ENCODE measurements at places on chromosomes 5 and 9.

DNA sequence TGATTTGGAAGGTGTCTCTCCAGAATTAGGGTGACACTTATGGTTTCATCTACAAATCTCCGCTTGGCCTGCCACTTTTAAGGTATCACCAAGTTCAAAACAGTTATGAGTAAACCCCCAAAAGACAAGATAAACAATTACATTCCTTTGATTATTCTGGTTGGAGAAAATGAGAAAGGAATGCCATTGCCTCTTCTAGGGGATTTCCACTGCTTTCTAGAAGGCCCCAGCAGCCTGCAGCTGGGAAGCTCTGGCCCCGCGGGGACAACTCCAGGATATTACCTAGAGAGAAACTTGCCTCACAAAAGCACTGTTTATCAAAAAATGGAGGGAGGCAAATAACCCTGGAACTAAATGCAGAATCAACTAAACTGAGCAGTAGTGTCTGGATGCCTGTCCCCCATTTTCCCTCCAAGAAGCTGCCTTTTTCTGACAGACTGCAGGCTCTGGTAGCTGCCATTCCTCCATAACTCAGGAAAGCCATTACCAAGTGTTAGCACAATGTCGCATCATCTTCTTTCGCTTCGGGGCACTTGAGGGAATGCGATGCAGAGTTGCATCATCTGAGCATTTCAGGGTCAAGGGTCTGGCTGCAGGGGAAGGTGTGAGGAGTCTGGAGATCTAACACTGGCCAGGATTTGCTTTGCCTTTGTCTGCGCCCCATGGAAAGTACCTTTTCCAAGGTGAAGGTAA lies 71.5 kb upstream of the PLPP6 start:
- no peak for DNase-seq

DNA sequence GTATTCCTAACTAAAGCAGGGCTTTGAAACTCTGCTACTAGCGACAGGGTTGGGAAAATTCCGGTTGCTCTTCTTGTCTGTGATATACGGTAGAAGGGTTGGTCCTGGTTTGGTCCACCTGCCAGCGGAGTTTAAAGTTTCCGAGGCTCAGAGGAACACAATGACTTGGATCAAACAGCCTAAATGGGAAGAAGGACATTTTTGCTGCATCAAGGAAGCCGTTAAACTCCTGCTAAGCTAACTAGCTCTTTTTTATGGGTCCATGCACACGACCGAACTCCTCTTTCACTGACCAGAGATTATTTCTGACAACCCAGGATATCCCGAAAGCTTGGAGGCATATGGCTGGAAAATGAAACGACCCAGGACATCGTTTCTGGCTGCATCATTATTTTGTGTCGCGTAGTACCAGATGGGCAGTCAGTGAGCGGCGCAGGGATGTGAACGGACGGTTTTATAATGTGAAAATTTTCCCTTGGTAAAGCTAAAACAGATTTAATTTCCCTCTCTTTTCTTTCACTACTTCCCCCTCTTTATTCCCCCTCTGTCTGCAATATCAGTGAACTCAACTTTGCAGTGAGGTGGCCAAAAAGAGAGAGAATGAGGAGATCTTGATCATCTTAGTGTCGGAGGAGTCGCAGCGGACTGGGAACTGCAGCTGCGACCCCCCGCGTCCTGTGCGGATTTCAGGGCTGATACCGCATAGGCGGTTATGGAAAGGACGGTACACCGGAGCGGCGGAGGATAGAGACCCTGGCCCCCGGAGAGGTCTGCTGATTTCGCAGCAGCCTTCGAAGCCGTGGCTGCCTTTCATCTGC lies at the start of gene LURAP1L:
Gene LURAP1L, plus strand, starts transcription at position 160 of the 818 bp plus-strand sequence. CDS start 696 bp downstream, outside the sequence.
- peak; percentile 55 for DNase-seq

- DNase-seq: no peak
These were observed 1.6 kb upstream of the MARCHF6 start for GRCh38 chr5:10351919-10352318.

GRCh38 chr5:156006026-156006647 lies 320.8 kb upstream of the SGCD start:
- no peak for DNase-seq

GRCh38 chr5:17694914-17695313 lies 60.7 kb downstream of the TAF11L14 start:
- no peak for DNase-seq

DNA sequence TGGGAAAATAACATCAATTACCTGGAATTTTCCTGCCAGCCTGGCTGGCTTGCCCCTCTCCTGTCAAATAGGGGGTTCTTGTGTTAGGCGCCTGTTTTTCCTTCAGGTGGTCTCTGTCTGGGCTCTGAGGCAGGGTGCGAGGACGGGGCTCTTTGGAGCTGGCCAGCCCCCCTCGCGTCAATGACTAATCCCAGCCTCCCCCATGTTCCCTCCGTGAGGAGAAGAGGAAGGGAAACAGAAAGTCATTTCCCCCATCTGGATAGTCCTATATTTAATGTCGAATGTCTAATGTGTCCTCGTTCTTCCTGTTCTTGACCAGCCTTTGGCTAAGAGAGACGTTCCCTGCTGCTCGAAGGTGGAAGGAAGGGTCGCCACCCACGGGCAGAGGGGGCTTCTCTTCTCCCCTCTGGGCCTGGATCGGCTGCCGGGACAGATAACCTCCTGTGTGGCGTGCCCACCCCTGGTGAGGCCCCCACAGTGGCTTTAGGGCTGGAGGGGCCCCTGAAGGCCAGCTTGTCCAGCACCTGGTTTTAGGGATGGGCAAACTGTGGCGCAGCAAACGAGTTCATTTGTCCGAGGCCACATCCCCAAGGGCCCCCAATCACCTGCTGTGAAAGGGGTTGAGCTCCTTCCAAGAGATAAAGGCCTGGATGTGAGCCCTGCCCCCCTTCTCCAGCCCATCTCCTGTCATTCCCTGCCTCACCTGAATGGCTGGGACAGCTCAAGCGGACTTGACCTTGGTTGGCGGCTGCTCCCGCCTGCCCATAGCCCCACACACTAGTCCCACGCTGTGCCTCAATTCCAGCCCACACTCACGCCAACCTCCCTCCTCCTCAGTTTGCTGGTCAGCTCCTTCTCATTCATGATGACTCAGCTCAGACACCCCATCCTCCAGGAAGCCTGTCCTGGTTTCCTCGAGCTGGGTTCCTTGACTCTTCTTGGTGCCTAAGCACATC lies 35.9 kb upstream of the UNC5A start:
- no peak for DNase-seq

GRCh38 chr9:38371495-38371894 lies 21.0 kb upstream of the ALDH1B1 start:
- no peak for DNase-seq

DNA sequence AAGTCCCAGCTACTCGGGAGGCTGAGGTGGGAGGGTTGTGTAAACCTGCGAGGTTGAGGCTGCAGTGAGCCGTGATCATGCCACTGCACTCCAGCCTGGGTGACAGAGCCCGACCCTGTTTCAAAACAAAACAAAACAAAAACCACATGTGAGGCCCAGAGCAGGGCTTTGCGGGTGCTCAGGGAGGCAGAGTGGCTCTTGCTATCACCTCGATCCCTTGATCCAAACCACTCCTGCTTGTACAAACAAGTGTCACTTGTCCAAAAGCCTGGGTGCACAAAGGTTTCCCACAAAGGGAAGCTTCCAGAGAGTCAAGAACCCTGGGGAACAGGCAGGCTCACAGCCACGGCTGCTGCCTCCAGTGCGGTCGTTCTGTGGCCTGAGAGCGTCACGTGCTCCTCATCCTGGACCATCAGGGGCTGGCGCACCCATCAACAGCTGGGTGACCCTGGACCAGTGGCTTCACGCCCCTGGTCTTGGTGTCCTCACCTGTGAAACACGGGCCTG lies 162.7 kb downstream of the C9orf50 start:
- no peak for DNase-seq

DNA sequence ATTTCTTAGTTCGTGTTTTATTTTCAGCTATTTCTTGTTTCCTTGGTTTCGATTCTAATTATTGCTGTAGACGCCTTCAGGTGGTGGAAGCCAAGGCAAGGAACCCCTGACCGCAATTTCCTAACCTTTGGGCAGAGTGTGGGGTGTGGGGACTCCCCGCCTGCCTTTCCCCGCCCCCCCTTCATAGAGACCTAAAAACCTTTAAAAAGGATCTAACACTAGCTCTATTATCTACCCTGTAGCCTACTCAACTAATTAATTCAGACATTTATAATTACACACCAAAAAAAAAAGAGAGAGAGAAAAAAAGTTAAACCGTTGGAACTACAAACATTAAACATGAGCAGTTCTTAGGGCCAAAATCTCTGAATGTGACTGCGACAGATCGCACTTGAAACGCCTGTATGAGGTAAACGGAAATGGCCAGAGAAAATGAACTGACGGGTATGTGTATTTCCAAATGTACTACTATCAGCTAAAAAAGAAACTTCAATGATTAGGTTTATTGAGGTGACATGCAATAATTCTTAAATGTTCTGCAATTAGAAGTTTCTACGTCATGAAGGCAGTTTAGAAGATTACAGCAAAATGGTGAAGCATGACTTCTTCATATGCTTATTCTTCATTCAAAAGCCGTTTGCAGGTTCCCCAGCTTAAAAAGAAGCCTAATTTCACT lies 19.0 kb upstream of the FER start:
- DNase-seq: no peak

GRCh38 chr5:172832383-172833315 lies 1.4 kb upstream of the ERGIC1 start:
- DNase-seq: no peak
